Frontal cortex (tissue), 4 donors: ENCODE measurements at places on chromosomes 1 and 21.

DNA sequence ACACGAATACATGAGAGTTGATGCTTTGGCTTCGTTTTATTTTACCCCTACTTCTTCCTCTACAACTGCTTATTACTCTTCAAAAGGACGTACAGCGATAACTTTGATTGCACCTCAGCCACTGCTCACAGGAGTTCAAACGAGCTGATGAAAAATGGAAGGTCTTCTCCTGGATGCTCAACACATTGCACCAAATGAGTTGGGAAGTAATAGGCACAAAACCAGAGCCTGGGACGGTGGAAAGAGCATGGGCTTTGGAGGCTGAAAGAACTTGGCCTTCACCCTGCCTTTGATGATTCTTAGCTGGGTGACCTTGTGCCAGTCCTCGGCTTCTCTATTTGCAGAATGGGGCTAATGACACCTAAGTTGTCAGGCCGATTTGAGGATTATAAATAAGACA lies 4.8 kb downstream of the CD53 start:
- no peak for DNase-seq

DNA sequence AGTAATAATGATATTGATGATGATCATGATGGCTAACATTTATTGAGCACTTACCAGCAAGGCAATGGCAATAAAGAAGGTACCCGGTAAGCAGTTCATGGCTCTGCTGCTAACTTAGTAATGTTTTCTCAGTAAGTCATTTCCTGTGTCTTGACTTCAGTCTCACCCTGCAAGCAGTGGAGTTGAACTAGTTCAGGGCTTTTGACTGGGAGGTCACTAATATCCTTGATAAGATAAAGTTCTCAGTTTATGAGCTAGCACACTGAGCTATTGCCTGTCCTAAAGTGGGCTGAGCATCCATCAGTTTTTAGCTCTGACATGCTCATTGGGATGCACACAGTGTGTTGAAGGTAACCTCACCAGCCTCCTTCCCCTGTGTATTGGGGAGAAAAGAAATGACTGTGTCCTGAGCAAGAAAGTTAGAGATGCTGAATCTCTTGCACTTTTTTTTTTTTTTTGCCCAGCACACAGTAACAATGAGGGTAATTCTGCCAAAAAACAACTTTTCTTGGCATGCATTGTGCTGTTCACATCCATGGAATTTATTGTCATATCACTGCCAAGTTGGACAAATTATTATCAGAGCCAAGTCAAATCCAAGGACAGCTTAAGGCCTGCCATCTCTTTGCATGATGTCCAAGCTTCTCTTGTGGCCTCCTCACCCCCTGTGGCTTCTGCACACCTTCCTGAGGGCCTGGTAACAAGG lies 55.5 kb upstream of the GADD45A start:
- DNase-seq = no peak

DNA sequence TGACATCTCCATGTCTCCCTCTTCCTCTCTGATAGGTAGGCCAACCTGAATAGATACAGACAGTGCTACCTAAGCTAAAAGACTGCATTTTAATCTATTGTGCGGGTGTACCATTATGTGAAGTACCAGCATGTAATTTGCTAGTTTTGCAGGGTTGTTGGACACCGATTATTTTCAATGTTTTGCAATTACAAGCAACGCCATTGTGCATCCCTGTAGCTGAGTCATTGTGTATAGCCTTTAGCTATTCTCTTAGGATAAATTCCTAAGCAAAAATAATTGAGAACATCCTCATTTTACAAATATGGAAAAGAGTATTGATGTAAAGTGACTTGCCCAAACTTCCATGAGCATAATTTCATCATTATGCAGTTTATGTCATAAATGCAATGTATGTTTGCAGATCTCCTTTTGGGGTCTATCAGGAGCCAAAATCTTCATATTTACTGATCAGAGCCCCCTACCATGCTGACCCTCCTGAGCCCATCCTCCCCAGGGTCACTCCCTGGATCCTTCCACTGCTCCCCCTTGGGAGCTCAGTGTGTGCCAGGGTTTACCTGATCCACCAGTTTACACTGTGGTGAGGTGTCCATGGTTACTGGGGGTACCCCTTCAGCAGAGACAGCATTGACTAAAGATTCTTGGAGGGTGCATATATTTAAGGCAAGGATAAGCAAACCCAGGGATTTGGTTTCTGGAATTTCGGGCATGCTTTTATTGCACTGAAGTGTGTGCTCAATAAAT lies 80.6 kb downstream of the CCDC185 start:
- no peak for DNase-seq

DNA sequence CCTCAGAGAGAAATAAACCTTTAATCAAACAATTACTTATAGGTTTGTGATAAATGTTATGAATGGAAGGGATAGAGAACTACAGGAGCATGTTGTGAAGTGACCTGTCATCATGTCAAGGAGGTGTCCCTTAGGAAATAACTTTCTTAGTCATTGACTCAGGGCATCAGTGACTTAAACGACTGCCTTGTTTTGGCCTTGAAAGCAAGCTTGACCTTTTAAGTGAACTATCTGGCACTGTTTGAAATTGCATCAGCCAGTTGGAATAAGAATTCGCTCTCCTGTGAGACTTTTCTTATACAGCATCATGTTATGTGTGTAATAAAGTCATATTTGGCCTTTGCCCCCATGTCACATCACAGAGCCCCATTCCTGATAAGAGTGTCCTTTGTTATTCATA lies 30.9 kb downstream of the LRRC8B start:
- DNase-seq = no peak

- no peak for DNase-seq
Measured at GRCh38 chr1:228156515-228156881, 6.8 kb downstream of the GJC2 start.

DNA sequence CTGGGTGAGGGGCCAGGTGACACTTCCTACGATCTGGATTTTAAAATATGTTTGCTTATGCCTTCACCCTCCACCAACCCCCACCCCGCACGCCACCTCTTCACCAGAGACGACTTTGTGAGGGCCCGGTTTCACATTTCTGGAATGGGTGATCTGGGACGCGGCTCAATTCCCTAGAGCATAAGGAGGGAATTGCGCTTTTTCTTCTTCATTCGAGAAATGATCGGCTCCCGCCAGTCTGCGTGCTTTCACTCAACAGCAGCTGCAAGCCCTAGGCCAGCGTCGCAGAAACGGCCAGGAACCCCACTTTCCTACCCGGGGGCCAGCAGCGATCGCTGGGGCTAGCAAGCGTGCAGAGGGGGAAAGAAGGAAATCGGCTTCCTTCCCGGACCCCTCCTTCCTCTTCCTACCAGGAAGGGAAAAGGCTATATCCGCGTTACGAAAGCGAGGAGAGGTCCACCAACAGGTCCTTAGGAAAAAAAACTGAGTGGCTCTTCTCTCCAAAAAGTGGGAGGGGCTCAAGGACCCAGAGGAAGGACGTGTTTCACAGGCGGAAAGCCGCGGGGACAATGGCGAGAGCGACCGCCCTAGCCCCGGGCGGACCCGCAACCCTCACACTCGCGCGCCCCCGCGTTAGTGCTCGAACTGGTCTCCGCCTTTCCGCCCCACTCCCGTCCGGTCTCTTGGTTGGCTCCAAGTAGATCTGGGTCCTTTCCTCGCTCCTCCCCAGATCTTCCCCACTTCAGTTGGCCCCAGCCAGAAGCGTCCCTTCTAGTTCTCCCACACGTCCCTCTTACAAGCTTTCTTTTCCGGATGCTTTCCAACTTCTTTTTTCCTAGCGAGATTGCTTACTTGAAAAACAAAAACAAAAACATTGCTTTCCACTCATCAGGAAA lies 1.1 kb upstream of the ADAMTS1 start:
- peak; percentile 49 for DNase-seq

DNA sequence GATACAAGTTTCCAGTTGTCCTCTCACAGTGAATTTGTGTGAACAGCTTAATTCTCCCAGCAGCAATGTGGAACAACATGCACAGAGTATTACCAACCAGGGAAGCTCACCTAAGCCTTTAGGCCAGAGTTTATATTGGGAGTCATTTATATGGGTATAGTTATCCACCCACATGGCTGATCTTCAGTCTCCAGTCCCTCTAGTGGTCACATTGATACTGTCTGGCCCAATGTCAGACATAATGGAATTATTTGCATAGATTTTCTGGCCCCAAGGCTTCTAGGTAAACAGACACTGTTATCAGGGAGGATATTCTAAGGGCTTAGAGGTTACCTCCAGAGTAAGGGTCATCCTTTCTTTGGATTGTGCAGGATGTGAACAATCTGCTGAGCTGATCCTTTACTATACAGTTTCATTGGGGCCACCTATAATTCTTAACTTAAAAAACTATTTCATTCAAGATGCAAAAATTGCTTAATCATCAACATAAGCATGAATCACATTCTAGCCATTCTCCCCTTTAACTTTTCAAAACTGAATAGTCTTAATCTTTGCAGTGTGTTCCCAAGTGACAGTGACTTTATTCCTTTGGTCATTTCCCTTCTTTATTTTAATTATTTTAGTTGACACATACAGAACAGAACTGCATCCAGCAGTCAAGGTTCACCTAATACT lies 210.9 kb downstream of the LTN1 start:
- no peak for DNase-seq

- no peak for DNase-seq
Measured at GRCh38 chr21:42405064-42406013, 1.6 kb downstream of the UBASH3A start.

GRCh38 chr1:226443033-226443432 lies 35.1 kb upstream of the PARP1 start:
- no peak for DNase-seq

GRCh38 chr1:165619647-165620151 lies 11.3 kb upstream of the MGST3 start:
- no peak for DNase-seq

- no peak for DNase-seq
Measured at GRCh38 chr1:18999359-18999758, 42.9 kb upstream of the IFFO2 start.

GRCh38 chr1:56265216-56265615 lies 314.1 kb downstream of the PLPP3 start:
- no peak for DNase-seq

GRCh38 chr1:228279011-228279721 lies 71.3 kb downstream of the OBSCN start:
- no peak for DNase-seq

DNA sequence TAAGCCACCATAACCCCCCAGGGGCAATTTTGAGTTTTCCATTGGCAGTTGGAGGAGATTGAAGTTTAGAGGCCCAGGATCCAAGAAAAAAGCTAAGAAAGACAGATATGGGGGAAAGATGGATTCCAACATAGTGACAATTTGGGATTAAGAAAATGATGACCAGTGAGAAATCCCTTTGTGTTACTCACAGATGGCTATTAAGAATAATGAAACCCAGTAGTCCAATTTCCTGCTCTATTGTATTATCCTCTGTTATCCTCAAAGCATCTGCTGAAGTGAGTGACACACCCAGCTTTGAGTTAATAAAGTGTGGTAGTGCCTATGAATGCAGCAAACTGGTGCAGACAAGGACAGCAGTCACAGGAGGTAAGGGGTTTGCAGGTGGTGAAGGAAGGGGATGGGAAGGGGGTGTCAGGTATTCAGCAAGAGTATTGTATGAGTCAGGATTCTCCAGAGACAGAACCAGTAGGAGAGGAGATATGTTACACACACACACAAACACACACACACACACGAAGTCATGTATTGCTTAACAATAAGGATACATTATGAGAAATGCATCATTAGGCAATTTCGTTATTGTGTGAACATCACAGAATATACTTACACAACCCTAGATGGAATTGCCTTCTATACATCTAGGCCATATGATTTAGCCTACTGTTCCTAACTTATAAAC lies 112.4 kb upstream of the VANGL1 start:
- DNase-seq = no peak

- no peak for DNase-seq
Measured at GRCh38 chr1:214008791-214009422, 21.1 kb downstream of the PROX1 start.

DNA sequence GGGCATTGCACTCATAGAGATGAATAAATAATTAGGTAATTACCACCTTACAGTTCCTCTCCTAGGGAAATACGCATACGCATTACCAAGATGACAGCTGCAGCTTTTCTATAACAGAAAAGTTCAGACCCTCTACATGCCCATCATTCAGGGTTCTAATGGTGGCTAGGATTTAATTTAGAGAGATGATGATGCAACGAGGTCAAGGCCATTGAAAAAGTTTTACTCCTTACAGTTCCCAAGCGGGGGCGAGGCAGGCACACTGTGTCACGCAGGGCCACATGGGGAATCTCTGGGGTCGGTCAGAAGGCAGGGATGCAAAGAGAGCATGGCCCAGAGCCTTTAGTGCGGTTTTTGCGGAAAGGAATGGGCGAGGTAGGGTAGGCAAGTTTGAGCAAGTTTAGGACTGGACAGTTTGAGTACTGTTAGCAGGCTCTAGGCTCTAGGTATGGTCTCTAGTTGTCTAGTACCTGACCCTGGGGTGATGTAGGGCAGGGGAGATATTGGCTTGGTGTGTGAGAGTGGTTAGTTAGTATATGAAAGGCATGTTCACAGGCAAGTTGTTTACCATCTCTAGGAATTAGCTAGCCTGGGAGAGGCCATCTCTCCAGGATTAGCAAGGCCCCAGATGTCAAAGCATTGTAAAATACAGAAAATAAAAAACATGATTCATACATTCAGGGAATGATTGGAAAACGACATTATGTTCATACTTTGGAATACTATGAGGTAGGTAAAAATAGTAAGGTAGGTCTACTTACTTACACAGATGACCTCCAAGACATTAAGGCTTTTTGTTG lies 29.6 kb upstream of the ID3 start:
- no peak for DNase-seq

DNA sequence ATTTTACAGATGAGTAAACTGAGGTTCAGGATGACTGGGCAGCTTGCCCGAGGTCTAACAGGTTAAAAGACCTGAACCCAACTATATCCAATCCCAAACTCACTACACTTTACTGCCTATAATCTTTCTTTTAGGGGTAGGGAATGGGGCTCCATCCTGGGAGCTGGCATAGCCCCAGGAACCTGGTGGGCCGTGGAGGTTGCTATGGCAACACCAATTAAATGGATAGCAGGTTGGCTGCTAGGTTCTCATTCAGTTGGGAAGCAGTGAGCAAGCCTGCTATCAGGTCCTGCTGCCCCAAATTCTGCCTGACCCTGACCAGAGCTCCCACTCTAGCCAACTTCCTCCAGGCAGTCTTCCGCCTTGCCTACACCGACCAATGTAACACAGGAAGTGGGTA lies 40.9 kb downstream of the LRP8 start:
- DNase-seq = no peak

DNA sequence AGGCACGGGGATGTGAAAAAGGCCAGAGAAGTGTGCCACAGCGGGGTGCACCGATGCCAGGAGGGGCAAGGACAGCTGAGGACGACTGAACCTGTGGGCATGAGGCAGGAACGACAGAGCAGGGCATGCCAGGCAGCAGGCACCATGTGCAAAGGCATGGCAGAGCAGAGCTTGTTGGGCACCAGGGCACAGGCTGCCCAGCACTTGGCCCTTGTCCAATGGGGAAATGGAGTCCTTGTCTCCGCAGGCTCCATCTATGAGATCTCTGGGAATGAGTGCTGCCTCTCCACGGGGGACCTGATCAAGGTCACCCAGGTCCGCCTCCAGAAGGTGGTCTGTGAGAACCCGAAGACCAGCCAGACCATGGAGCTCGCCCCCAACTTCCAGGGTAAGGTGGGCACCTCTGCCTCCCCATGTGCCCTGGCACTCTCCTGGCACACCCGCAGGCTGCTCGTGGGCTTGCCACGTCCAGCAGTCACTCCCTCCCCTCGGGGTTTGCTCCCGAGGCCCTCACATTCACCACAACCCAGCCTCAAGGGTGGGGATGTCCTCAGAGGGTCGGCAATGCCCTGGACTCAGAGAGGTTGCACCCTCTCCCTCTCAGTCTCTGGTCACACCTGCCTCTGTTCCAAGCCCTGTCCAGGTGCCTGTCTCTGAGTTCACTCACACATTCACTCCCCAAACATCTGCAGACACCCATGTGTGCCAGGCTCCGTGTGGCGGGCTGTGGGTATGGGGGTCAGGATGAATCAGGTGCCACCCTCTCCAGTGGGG lies 4.2 kb downstream of the THEMIS2 start:
- DNase-seq = no peak
